ENCODE measurements at places on chromosomes 6 and 20.

DNA sequence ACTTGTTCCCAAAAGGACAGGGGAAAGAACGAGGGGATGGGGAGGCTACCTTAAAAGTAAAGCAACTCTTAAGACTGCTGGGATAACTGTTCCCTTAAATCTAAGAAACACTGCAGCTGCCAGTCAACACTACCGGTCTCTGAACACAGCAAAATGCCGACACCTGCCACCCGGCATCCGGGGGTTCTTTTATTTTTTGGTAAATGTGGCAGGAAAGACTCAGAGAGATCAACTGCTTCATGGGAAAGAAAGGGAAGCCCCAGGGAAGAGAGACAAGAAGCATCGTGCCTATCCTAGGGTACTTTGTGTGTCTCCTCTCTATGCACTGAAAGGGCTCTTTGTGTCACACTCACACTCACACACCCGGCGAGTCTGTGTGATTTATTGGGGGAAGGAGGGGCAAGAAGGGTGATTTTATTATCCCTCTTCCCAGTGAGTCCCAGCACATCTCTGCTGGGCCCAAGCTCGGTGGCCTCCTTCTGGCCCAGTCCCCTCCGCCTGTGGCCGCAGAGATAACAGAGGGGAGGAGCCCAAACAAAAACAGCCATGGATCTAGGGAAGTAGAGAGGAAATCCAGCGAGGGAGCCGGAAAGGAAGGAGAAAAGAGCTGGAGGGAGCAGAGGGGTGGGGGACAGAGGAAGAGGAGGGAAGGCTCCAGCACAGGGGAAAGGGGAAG lies 1.4 kb downstream of the FYN start:
- no peak for DNase-seq

- DNase-seq: no peak
Observed at GRCh38 chr6:124901084-124901483, 61.2 kb upstream of the RNF217 start.

- no peak for DNase-seq
Observed at GRCh38 chr6:116101790-116102189, 1.1 kb downstream of the NT5DC1 start.

- DNase-seq: no peak
Observed at GRCh38 chr6:125948455-125948854, 8.1 kb upstream of the HINT3 start.

- DNase-seq: no peak
Observed at GRCh38 chr6:31958412-31958740, 395 bp downstream of the NELFE start.

- DNase-seq: no peak
Observed at GRCh38 chr6:101614774-101615173, 221.3 kb downstream of the GRIK2 start.

DNA sequence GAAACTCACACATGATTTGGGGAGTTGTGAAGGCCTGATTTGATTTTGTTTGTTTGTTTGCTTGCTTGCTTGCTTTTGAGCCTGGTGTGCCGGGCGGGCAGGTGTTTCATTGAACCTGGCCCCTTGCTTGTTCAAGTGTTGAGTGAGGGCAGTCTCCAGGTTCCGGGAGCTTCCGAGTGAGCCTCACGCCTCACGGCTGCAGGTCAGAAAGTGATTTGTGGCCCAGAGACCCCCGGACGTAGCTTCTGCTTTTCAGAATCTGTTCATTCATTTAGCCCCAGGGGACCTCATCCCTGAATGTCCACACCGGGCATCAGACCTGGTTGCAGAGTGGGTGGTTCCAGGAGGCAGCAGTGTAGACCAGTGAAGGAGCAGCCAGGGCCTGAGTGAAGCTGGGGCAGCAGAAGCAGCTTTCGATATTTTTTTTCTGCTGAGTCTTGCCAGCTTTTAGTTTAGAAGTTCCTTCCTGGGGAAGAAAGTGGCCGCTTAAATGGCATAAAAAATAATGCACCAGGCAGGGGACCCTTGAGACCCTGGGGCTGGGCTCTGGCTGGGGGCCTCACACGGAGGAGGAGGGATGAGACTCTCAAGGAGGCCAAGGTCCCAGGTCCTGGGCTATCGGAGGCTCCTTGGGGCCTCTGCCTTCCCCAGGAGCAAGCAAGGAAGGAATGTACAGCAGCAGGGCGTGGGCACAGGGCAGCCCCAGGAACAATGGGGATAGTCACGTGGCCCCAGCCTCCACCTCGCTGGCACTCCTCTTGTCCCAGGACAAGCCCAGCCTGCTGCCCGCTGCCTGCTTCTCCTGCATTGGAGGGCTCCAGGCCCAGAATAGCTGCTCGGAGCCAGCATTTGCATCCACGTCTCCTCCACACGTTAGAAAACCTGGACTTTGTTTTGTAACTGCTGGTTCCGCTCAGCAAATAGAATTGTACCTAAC lies 89.2 kb upstream of the BHLHE23 start:
- no peak for DNase-seq

- DNase-seq: no peak
Observed at GRCh38 chr20:10949930-10950783, 276.4 kb upstream of the JAG1 start.

Measured in cerebellar nuclear complex (tissue), 1 donor.